H1 (cell line): ENCODE measurements at places on chromosomes 3 and 15. TPM values are rescaled to one million over a fixed set of nuclear protein-coding genes. Genes with fewer than 3 reads are reported as not detected.

GRCh38 chr3:48989796-48990635 lies at the start of gene P4HTM:
TSS of gene P4HTM (plus strand) at chr3:48990241. CDS start at chr3:48990257, 16 bp downstream.
- peak within 1 kb of the TSS; percentile 66 for H3K4me3 ChIP-seq
- no peaks in the 10 kb centered on the region; the same call in 1 of the 2 replicates for H3K36me3 ChIP-seq
- H3K27ac ChIP-seq, result peak within 1 kb of the TSS; percentile 87
- no peaks in the 10 kb centered on the region for H3K27me3 ChIP-seq
- H3K4me1 ChIP-seq, result peaks cover 17% of the 10 kb centered on the region
- peak; percentile 84 for DNase-seq

BUB1B gene
- 144 and 153 TPM in 2 replicates for total RNA-seq

- no peaks in the 10 kb centered on the region for H3K27me3 ChIP-seq
- H3K27ac ChIP-seq, result no peak overlapping the region
- no peak overlapping the region for H3K4me3 ChIP-seq
- no peak for DNase-seq
Measured at GRCh38 chr15:36156879-36157427, 422.5 kb upstream of the CDIN1 start.

DNA sequence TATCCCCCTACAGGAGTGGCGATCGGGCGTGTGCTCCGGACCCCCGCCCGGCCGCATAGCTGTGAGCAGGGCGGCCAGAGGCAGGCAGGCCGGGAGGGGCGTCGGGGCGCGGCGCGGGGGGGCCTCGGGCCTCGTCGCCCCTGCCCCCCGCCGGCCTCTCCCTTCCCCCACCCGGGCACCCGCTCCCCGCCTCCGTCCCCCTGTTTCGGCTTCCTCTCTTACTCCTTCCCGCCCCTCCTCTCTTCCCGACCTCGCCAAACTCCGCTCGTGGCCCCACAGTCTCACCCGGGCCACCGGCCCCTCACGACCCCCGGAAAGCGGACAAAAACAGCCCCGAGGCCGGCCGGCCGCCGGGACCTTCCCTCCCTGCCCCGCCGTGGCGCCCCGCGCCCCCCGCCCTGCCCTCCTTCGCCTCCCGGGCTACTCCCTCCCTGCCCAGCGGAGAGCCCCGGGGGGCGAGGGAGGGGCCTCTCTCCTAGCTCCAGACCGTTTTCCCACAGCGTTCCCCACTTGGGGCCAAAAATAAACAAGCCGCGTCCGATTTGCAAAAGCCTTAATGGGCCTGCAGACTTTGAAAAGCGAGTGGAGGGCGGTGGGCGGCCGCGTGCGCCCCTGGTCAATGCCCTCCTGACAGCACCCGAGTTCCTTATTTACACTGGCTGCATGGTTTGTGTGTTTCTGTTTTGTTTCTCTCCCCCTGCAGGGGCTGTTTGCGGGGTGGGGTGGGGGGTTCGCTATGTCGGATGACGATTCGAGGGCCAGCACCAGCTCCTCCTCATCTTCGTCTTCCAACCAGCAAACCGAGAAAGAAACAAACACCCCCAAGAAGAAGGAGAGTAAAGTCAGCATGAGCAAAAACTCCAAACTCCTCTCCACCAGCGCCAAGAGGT lies 1.0 kb downstream of the UBE2E1 start:
- H3K27me3 ChIP-seq, result no peaks in the 10 kb centered on the region
- peak overlapping the region; percentile 87 for H3K4me3 ChIP-seq
- H3K36me3 ChIP-seq, result peaks cover 4% of the 10 kb centered on the region; the same call in 1 of the 2 replicates
- H3K4me1 ChIP-seq, result peaks cover 3% of the 10 kb centered on the region; the same call in 1 of the 2 replicates
- DNase-seq, result no peak

C2CD4B gene
- total RNA-seq, result 0.40 and 0.73 TPM in 2 replicates

DNA sequence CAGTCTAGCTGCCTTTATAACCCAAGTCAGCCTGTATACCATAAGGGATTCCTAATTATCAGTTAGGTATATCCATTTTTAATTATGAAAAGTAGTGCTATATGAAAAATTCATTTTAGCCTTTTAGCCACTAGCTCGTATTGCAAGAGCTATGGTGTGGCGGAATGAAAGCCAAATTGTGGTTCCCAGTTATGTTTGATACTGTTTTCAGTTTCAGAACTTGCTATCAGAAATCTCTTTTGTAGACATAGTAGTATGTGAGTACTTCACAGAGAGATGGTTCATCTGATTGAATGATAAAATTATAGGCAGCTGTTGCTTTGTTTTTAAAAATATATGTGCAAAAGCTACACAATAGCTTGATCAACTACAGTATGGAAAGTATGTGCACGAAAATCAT lies 134.6 kb downstream of the SLC25A26 start:
- peaks cover 3% of the 10 kb centered on the region; the same call in 1 of the 2 replicates for H3K4me1 ChIP-seq
- H3K4me3 ChIP-seq, result no peak overlapping the region
- H3K27ac ChIP-seq, result no peak overlapping the region
- no peaks in the 10 kb centered on the region for H3K36me3 ChIP-seq
- no peaks in the 10 kb centered on the region for H3K27me3 ChIP-seq

GRCh38 chr15:83659417-83659812 lies 5.5 kb downstream of the ADAMTSL3 start:
- DNase-seq, result no peak
- no peak overlapping the region for H3K27ac ChIP-seq
- peaks cover 16% of the 10 kb centered on the region for H3K27me3 ChIP-seq

KLHL40 gene
- total RNA-seq, result not detected in 2 replicates

- DNase-seq, result no peak
- H3K4me3 ChIP-seq, result no peak overlapping the region
- H3K4me1 ChIP-seq, result peaks cover 3% of the 10 kb centered on the region
- H3K27me3 ChIP-seq, result no peaks in the 10 kb centered on the region
- no peaks in the 10 kb centered on the region for H3K36me3 ChIP-seq
Measured at GRCh38 chr3:138824114-138824506, 10.6 kb downstream of the PIK3CB start.

PTPN9 gene
- 44.5 and 46.6 TPM in 2 replicates for total RNA-seq
